ENCODE measurements at places on chromosomes 1 and 21.

DNA sequence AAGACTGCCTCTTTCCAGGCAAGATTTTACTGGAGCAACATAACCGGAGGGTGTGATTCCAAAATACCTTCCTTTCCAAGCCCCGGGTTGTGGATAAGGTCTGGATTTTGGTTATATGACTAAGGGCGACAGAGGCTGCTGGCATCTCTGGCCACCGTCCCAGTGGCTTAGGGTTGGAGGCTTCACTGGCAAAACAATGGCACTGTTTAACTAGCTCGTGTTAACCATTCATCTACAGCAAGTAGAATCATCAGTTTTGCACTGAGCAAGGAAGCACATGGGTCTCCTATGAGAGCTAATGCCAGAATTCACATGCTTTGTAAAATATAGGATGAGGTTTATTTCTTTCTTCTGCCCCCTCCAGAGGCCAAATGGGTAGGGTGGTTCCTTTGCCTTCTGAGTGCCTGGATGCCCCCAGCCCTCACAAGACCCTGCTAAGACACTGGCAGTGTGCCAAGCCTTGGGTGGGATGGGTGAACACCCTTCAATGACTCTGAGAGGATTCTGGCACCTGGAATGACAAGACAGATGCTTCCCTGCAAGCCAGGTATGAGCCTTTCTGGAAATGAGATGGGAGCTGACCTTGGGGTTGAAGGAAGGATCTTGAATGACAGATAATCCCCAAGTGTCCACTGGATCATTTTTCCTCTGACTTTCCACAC is 36.8 kb downstream of the DHCR24 start:
- DNase-seq = no peak

GRCh38 chr1:205680073-205680851 is at the start of gene SLC45A3:
Gene SLC45A3, minus strand, starts transcription at chr1:205680509. Its CDS starts 15,853 bp downstream, at chr1:205664656.
- peak; percentile 72 for DNase-seq

DNA sequence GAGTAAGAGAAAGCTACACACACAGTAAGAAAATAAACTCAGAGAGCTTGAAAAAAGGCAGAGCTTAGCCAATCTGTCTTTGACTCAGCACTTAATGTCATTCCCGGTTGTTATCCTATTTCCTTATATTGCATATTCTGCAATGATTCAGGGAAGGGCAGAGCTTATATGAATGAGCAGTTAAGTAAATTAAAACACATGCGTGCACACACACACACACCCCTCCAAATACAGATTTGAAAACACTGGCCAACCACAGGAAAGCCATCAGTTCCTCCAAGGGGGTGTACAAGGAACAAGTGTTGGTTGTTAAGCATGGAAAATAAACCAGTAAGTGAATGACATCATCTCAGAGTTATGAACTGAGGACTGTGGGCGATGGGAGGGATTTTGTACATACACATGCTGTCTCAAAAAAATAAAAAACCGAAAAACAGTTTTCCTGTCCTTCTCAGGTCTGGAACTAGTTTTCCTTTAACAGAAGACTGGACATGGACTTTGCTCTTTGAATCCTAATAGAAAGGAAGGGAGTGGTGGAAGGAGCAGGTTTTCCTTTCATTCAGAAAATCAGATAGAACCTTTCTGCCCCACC is 1.0 kb downstream of the IQGAP3 start:
- DNase-seq = no peak

- no peak for DNase-seq
Measured at GRCh38 chr1:44239331-44239960, 26.2 kb downstream of the DMAP1 start.

DNA sequence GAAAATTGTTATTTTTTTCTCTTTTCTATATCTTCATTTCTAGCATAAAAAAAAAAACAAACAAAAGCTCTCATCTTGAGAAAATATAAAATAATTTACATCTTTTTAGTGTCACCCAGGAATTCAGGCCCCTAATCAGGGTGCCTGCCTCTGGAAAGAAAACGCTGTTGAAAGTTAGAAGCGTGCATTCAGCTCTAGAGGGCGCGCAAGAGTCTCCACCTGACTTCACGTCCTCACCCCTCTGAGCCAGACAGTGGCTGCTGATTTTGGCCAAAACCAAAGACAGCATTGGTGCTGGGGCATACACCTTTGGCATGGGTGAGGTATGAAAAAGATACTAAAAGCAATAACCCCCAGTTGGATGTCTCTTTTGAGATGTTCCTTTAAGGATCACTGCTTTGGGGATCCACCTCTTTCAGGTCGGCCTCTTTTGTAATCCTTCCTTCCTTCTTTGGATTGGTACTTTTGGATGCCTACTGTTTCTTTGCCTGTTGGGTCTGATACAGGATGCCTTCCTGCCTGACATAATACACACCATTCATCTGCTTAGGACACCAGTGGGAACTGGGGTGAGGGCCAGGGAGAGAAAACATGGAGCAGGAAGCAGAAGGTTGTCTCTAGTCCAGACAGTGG is 77.6 kb upstream of the CHRM3 start:
- DNase-seq = peak; percentile 17

- DNase-seq = no peak
Measured at GRCh38 chr1:22245100-22245650, 102.3 kb upstream of the WNT4 start.

DNA sequence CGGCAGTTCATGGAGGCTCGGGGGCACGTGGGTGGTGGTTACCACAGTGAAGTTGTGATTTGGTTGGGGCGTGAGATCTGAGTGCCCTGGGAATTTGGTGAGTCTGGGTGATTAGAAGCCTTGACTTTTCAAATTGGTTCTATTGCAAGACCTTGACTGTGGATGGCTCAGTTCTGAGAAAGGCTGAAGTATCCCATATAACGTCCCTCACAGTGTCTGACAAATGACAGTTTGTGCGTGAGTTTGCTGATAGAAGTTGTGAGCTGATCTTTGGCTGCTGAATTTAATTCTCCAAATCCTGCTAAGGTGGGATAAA is 549 bp downstream of the MSH4 start:
- DNase-seq = no peak

GRCh38 chr1:40870135-40870728 is 8.1 kb upstream of the CITED4 start:
- DNase-seq = no peak

DNA sequence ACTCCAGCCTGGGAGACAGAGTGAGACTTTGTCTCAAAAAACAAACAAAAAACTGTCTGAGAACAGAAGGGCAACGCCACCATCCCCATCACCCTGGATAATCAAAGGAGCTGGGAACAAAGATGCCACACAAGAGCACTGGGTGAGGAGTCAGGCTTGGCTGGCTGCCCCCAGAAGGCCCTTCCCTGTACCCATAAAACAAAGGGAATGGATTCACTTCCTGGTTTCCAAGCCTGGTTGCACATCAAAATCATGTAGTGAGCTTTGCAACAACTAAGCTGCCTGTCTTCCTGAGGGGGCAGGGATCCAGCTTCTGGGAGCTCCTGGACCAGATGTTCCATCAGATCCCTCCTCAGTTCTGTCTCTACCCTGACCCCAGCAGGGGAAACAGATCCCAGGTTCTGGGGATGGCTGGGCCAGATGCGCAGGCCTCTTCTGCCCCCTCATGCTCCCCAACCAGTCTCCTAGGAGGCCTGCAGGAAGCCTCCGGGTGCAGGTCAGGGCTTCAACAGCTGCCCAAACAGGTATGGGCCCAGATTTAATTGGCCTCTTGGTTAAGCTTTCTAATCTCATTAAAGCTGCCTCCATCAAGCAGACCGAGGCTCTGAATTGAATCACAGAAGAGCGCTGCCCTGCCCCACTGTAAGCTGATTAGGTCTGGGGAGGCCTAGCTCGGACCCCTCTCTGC is 97.8 kb downstream of the MRPL37 start:
- no peak for DNase-seq

DNA sequence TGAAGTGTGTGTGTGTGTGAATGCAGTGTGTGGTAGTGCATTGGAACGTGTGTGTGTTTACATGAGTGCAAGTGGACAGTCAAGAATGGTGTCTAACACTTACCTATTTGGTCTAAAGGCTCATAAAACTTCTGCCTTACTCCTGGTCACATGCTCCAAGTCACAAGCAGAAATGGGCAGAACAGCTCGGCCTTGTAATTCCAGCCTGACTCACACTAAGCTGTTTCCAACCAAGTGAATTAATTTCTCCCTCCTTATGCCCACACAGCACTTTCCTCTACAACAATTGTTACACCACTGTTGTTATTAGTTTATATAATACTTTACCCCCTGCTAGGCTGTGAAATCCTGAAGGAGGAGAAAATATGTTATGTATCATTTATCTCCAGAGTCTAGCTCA is 43.8 kb downstream of the DDR2 start:
- DNase-seq = no peak

DNA sequence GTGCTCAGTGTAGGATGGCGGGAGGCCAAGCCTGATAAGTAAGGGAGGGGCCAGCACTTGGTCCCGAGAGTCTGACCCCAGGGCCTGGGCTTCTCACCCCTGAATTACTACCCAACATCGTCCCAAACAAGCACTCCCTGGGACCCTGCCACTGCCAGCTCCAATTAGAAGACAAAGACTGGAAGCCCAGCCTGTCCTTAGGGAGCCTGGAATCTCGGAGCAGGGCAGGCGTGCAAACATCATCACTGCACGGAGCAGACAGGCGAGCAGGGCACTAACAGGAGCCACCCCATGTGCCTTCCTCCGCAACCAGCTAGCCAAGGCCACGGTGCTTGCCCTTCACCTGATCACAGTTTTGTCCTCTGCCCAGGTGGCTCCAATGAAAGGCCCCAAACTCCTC is 23.2 kb downstream of the KCNAB2 start:
- no peak for DNase-seq

GRCh38 chr1:66506393-66506687 is 27.6 kb upstream of the SGIP1 start:
- DNase-seq = no peak

DNA sequence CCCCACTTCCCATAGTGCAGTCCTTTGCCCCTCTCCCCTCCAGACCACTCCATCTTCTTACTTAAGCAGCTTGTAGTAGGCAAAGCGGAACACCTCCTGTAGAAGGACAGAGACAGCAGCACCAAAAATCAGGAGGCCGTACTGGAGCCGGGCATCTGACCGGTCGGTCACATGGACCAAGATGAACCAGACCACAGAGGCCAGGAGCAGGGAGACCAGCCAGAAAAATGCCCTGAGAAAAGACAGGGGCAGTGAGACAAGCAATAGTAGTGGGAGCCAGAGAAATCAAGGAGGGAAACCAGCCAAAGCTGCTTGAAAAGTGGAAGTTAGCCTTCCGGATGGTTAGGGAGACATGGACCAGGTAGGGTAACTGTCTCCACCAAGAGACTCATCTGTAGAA is 920 bp downstream of the APH1A start:
- no peak for DNase-seq

- DNase-seq = no peak
Measured at GRCh38 chr1:84223751-84224432, 77.6 kb upstream of the SAMD13 start.

DNA sequence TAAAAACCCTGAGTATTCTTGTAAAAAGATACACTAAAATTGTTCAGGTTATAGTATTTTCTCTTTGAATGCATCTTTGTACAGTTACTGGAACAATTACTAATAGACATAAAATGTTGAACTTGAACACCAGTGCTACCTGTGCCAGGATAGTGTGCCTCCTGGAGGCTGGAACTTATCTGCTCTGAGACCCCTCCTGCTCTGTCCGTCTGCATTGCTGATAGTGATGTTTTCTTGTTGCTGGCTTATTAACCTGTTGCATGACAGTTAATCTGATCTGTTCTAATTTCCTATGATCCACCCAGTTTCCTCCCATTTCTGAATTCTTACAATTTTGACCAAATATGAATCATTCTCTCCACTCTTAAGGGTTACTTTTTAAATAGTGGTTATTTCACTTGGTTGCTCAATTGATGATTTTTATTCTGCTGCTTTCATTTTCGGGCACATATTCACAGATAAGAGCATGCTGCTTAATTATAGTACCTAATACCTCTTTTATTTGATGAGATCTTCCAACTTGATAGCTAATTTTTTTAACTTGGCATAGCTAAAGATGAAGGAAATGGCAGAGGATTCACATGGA is 101.4 kb downstream of the CC2D1B start:
- no peak for DNase-seq

DNA sequence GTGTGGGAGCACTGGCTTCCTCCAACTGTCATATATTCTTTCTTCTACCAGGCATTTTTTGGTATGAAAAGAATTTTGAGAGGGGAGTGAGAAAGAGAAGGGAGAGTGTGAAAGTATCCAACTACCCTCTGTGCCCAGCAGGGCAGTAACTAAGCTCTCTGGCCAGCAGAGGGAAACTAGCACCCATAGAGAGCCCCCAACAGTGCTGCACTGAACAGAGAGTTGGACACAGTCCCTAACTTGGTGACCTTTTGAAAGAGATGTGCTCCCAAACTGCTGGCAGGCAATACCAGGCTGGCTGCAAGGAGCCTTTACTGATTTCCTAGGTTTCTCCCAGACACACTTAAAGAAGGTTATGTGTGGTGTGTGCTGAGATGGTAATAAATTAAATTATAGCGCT is 118.8 kb upstream of the PBX1 start:
- DNase-seq = peak; percentile 74

DNA sequence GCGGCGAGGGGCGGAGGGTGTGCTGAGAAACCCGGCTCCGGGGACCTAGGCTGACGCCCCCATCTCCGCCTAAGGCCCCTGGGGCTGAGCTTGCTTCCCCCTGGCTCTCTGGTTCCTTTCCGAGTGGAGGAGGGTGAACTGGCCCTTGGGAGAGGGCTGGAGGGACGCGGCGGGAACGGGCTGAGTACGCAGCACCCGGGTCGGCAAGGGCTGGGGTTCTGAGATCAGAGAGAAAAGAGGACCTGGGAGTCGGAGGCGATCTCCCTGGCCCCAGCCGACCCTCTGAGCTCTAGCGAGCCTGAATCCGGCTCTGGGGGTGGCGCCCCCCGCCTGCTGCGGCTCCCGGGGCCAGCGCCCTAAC is 270.8 kb downstream of the FOXD2 start:
- no peak for DNase-seq

DNA sequence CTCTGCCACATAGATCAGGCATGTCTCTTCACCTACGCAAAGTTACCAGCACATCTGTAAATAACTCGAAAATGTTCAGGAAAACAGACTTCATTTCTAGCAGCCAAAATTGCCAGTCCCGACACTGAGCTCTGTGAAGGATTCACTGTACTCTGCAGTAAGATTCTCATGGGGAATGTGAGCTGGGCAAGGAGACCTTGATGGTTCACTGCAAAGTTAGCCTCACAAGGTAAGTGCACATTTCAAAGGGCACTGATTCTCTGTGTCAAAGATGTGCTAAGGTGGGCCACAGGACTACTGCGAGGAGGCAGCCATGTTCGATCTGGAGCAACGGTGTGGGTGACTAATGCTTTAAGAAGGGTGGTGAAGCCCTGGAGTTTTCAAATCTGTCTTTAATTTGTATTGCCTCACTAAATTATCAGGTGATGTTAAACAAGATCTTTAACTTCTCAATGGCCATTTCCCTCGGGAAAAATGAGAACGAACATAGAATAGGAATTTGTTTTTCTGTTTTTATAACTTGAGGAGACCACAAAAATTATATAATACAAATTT is 25.2 kb downstream of the STPG1 start:
- DNase-seq = no peak

DNA sequence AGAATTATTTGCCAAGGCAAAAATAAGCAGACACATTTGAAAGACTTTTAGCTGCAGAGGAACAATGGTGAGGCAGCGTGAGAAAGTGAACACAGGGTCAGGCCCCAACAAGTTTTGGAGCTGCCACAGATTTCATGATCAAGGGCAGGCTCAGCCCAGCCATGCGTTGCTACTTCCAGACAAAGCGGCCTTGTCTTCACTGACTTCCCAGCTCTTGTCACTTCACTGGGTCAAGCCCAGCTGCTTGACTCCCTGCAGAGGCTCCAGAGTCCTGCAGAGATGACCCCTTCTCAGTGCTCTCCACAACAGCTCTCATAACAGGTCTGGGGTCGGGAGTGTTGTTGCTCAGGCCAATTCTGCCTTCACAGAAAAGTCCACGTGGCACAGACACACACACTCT is 35.8 kb downstream of the HHAT start:
- no peak for DNase-seq
